ENCODE measurements at places on chromosomes 5 and 9. TPM values are rescaled to one million over a fixed set of nuclear protein-coding genes. Genes with fewer than 3 reads are reported as not detected.
A peak's percentile ranks its signal among the peaks of the same experiment; 100 is the strongest.

- H3K27ac ChIP-seq, result no peak overlapping the region
- H3K36me3 ChIP-seq, result no peaks in the 10 kb centered on the region
- H3K4me1 ChIP-seq, result peaks cover 23% of the 10 kb centered on the region
- H3K4me3 ChIP-seq, result no peak overlapping the region
Measured at GRCh38 chr9:107226421-107226820, 56.7 kb upstream of the RAD23B start.

DNA sequence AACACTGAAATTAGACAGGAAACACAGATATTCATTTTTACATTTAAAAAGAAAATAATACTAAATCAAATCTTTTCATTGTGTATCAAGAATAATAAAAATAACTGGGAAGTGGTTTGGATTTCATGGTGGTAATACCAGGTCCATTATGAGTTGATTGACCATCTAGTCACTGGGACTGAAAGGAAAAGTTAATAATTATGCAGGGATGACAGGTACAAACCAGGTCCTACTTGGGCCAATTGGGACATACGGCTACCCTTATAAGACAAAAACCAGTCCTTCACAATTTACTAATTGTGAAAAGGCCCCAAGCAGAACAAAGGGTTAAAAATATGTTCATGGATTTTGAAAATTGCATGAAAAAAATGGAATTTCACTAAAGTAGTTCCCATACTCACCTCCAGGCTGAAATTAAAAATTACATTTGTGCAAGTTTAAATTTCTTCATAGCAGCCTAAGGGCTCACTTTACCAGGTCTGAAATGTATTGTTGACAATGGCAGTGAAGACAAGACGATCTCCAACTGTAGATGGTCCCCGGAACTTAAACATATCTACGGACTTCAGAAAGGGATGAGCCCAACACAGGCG lies 44.1 kb downstream of the ZCCHC9 start:
- no peaks in the 10 kb centered on the region for H3K4me1 ChIP-seq
- H3K27me3 ChIP-seq, result no peaks in the 10 kb centered on the region
- no peaks in the 10 kb centered on the region for H3K36me3 ChIP-seq
- H3K27ac ChIP-seq, result no peak overlapping the region

The LOX gene
- total RNA-seq, result 1.2 TPM

The SLC4A9 gene
- total RNA-seq, result 0.82 TPM

- no peaks in the 10 kb centered on the region for H3K36me3 ChIP-seq
- H3K4me3 ChIP-seq, result no peak overlapping the region
- H3K4me1 ChIP-seq, result peaks cover 60% of the 10 kb centered on the region
- no peaks in the 10 kb centered on the region for H3K27me3 ChIP-seq
Measured at GRCh38 chr9:27428551-27428950, 95.5 kb upstream of the IFNK start.

The CWC27 gene
- total RNA-seq, result 9.6 TPM

GRCh38 chr9:36659500-36659899 lies 86.8 kb downstream of the MELK start:
- H3K27ac ChIP-seq, result no peak overlapping the region
- no peaks in the 10 kb centered on the region for H3K4me1 ChIP-seq
- H3K27me3 ChIP-seq, result no peaks in the 10 kb centered on the region
- DNase-seq, result no peak

The HMCN2 gene
- 40.0 TPM for total RNA-seq

The C9orf72 gene
- total RNA-seq, result 13.1 TPM

The DOK3 gene
- 11.0 TPM for total RNA-seq

DNA sequence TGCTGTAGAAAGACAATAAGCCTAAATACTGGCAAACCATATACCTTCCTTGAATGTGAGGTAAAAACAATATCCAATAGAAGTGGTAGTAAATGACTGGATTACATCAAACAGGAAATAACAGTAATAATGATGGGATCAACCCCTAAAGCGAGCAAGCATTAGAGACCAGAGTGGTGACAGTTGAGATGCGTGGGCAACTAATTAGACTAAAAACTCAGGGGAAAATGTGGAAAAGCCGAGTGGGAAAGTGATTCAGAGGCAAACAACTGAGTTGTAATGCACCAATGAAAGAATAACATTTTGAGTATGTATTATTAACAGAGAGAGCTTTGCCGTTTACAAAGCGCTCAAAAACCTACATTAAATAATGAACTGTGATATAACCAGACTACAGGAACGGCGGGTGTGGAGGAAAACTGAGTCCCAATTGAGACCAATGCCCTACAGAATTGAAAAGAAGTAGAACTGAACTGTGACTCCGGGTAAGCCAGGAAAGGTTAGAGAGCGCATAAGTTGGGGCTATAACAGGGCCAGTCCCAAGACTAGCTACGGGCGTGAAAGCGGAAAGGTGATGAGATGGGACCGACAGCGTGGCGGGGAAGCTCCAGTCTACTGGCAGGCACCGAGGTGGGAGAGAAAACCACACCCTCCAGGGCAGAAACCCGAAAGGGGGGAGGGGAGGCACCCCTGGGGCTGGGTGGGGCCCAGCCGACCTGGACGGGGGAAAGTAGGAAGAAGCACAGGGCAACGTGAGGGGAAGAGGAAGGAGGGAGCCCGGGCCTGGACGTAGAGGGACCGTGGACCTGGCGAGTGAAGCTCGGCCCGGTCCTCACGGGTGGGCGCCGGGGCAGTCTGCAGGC lies 592 bp downstream of the UBAP2 start:
- DNase-seq, result peak; percentile 69
- H3K27me3 ChIP-seq, result no peaks in the 10 kb centered on the region
- H3K4me1 ChIP-seq, result peaks cover 9% of the 10 kb centered on the region
- peak overlapping the region; percentile 95 for H3K27ac ChIP-seq

The PTRH1 gene
- total RNA-seq, result 2.4 TPM

The PCDHA1 gene
- total RNA-seq, result not detected

The DMGDH gene
- total RNA-seq, result 2.7 TPM

The P4HA2 gene
- total RNA-seq, result 39.9 TPM

DNA sequence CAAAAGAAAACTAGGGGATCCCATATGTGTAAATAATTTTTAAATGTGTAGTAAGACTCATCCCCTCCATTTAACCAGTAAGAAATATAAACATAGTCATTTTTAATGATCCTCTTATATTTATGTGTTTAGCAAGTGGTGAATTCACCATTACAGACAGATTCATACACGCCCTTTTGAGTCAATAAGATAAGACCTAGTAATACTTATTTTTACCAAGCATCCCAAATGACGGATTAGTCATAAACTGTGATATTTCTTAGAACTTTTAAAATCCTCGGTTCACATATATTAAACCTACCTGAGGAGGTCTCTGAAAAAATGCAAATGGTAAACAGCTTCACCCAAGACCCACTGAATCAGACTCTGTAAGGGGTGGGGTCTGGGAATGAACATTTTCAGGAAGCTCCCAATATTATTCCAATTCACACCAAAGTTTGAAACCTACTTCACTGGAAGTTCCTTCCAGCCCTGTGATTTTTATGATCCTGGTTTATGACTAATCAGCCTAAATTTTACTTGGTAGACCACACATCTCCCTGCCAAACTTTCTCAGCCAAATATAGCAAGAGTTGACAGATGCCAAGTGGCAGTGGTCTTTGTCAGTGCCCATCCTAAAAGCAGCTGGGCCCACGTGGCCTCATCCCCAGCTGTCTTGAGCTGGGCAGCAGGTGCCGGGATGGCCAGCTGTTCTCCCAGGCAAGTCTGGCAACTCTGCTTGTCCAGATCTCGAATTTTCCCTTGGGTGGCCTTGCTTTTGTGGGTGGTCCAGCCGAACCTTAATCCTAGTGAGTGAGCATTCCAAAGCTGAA lies 559.0 kb upstream of the RGMB start:
- H3K27ac ChIP-seq, result no peak overlapping the region
- no peak overlapping the region for H3K4me3 ChIP-seq
- H3K4me1 ChIP-seq, result no peaks in the 10 kb centered on the region
- no peak for DNase-seq
- H3K27me3 ChIP-seq, result no peaks in the 10 kb centered on the region

The ZBTB26 gene
- total RNA-seq, result 9.2 TPM

GRCh38 chr5:98349251-98349989 lies 424.0 kb upstream of the RGMB start:
- H3K4me1 ChIP-seq, result no peaks in the 10 kb centered on the region
- no peak for DNase-seq
- no peaks in the 10 kb centered on the region for H3K36me3 ChIP-seq
- H3K4me3 ChIP-seq, result no peak overlapping the region
- H3K27me3 ChIP-seq, result no peaks in the 10 kb centered on the region

The MARCHF11 gene
- total RNA-seq, result not detected

The DPYSL3 gene
- total RNA-seq, result 107 TPM

DNA sequence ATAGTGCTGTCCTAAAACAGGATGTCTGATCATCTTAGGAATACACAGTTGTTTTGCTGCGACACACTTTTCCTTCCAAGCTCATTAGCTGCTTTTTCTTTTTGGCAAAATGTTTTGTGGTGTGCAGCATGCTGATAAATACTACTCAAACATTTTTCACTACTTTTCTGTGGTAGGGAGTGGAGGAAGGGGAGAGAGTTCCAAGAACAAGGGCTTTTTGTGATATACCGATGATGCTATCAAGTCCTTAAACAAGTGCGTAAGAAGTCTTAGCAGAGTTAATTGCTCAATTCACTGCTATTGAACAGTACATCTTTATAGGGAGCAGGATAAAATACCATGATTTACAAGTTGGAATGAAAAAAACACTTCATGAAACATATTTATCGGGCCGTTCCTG lies 23.6 kb upstream of the TEK start:
- H3K4me3 ChIP-seq, result no peak overlapping the region
- no peak overlapping the region for H3K27ac ChIP-seq
- H3K36me3 ChIP-seq, result no peaks in the 10 kb centered on the region

GRCh38 chr5:115389799-115390382 lies 93.4 kb upstream of the CCDC112 start:
- no peaks in the 10 kb centered on the region for H3K27me3 ChIP-seq
- H3K4me3 ChIP-seq, result no peak overlapping the region

GRCh38 chr9:19200229-19200628 lies 30.3 kb upstream of the DENND4C start:
- DNase-seq, result no peak
- no peak overlapping the region for H3K4me3 ChIP-seq
- H3K36me3 ChIP-seq, result no peaks in the 10 kb centered on the region

All from transverse colon (tissue), 4 donors.